ENCODE measurements at places on chromosomes 1 and 21.

DNA sequence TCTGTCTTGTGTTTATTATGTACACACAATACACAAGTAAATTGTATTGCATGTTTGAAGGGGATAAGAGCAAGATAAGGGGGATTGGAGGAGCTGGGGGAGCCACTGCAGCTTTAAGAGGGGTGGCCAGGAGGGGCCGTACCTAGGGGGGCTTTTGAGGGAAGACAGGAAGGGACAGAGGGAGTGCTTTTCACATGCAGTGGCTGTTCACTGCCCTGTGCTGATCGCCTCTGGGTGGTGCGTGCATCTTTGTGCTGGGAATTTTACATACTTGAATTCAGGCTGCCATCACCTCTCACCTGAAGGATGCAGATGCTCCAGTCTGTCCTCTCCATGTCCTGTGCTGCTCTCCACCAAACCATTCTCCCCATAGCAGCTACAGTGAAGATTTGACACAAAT lies 179.5 kb downstream of the PTPRU start:
- DNase-seq, result no peak

DNA sequence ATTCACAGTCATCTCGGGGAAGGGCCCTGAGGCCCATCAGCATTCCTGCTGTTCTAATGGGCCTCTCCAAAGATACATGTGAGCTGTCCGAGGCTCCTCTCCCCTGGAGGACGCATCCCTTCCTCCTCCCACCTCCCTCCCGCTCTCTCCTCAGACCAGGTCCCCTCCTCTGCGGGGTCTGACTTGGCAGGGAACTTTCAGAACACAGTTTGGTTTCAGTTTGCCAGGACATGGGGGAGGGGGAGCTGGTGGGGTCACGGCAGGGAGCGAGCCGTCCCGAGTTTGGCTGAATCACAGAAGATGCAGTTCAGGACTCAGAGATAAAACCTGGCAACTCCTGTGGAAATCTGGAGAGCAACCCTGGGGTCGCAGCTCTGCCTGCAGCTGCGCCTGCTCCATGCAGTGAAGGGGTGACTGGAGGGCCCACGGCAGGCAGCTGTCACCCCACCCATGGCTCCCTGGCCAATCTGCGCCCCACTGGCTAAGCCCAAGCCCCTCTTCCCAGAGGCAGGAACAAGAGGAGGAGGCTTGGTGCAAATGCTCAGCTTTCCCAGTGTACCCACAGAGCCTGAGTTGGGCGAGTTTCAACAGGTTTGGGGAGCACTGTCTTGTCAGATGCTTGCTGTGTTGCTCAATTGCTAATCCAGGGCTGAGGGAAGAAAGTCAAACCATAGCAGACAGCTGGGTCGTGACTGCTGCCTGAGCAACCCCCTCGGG lies 5.7 kb downstream of the WNT4 start:
- no peak for DNase-seq

- DNase-seq, result no peak
Measured at GRCh38 chr1:191350938-191351337, 807.3 kb upstream of the RGS18 start.

GRCh38 chr1:230693777-230694176 lies 20.1 kb downstream of the AGT start:
- no peak for DNase-seq

DNA sequence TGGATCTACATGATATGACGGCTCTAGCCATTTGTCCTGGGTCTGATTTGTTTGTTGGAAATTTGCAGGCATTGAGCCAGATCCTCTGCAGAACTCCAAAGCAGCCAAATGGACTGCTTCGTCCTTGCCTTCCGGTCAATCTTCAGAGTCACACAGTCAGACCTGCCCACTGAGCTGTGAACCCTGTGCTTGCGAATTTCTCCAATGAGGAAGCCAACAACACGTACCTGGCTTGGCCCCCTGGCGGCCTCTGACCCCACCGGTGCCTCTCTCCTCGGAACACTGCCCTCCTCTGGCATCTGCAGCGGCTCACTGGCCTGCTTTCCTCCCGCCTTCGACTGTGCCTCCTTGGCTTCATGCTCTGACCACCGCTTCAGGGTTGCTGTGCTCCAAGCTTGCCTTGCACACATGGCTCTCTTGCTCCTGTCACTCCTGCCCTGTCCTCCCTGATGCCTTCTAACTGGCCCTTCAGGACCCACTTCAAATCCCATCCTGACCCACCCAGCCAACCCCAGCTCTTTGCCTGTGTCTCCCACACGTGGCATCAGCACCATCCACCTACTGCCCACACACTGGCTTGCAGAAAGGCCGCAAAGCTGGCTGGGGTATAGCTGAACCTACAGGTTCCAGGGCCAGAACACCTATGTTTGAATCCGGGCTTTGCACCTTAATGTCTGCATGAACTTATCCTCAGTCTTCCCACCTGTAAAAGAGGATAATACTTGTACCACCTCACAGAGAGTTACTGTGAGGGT lies 128.2 kb downstream of the KCNN3 start:
- no peak for DNase-seq

GRCh38 chr1:64282351-64282750 lies 78.9 kb downstream of the UBE2U start:
- no peak for DNase-seq

- DNase-seq, result peak; percentile 75
Measured at GRCh38 chr1:44217809-44218410, 4.6 kb downstream of the DMAP1 start.

DNA sequence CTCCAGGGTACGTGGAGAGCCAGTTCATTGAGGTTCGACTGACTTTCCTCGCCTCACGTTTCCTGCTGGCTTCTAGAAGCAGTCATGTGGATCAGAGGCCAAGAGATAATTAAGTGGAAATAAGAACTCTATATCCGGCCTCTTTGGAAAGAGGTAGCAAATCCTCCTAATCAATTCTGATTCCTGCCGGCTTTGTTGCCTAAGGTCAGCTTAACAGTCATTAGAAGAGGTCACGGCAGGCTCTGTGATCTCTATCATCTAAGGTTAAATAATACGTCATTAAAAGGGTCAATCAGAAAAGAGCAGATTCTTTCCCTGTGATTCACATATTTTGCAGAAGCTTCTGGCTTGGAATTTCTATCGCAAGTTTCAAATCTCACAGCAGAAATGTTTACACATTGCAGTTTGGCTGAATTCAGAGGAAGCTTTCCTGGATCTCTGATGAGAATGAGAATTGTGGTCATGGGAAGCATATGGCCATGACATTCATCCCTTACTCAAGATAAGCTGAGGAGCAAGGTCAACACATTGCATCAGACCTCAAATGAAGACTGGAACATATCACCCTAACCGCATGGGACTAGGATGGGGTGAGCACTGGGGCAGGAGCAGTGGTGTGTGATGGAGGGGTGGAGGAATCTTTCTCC lies 189.4 kb downstream of the PBX1 start:
- DNase-seq, result no peak

- no peak for DNase-seq
Measured at GRCh38 chr1:41571041-41571440, 86.6 kb upstream of the EDN2 start.

GRCh38 chr1:112672842-112673241 lies 1.6 kb upstream of the MOV10 start:
- no peak for DNase-seq

DNA sequence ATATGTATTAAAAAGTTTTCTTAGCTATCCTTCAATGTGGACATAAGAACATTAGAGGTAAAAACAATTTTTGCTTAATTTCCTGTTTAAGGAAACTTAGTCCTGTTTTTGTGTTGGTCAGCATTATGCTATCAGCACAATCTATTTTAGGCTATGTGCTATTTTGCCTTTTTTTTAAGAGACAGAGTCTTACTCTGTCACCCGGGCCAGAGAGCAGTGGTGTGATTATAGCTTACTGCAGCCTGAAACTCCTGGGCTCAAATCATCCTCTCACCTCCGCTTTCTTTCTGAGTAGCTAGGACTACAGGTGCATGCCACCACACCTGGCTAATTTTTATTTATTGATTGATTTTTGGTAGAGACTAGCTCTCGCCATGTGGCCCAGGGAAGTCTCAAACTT lies 199.1 kb upstream of the TMPRSS15 start:
- DNase-seq, result no peak

DNA sequence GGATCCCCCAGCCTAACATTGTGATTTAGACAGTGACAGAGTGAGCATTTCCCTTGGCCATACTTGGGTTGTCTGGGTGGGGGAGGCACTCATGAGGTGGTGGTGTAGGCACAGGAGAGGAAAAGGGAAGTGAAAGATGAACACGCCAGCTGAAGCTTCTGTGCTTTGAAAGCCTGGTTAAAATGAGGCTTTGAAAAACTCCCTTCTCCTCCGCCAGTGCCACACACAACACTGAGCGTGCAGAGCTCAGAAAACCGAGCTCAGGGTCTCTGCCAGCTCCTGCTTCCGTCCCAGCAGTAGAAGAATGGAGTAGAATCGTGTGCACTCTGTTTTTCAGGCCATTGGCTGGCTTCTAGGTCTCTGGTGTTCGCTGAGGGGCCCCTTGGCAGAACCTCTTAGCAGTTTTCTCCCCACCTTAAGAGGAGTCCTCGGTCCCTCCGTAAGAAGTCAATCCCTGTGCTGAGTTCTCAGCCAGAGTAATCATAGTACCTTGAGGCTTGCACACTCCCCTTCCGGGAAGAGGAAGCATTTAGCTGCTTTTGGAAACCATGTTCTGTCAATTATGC lies 12.9 kb downstream of the PLEKHM2 start:
- peak; percentile 23 for DNase-seq

- DNase-seq, result no peak
Measured at GRCh38 chr1:18817795-18818435, 41.5 kb downstream of the TAS1R2 start.

GRCh38 chr21:45408271-45408791 lies 3.4 kb downstream of the COL18A1 start:
- DNase-seq, result no peak

DNA sequence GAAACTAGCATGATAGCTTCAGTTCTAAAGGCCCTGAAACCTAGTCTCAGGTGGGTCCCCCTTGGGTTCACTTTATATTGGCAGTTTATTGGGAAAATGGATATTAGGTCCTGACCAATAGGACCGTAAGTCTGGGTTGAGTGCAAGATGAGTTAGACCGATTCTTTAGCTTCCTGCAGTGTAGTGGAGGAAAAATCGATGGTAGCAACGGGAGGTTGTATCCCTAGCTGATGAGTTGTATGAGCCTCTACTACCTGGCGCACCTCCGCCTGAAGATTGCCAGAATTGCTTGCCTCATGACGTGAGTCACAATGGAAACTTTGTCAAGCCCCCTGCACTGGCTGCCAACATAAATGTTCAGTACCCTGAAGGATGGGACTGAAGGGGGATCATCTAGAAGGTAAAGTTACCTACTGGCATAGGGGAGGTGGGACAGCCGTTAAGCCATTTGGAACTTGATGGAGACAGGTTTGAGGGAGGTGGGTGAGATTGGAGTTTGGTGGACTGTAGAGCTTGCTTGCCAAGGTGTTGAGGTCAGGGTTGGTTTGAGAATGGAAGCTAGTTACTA lies 3.9 kb downstream of the RCC1 start:
- DNase-seq, result peak; percentile 41

- no peak for DNase-seq
Measured at GRCh38 chr1:169692756-169693460, 18.5 kb downstream of the SELL start.

- DNase-seq, result no peak
Measured at GRCh38 chr1:94084085-94084484, 36.9 kb downstream of the ABCA4 start.

DNA sequence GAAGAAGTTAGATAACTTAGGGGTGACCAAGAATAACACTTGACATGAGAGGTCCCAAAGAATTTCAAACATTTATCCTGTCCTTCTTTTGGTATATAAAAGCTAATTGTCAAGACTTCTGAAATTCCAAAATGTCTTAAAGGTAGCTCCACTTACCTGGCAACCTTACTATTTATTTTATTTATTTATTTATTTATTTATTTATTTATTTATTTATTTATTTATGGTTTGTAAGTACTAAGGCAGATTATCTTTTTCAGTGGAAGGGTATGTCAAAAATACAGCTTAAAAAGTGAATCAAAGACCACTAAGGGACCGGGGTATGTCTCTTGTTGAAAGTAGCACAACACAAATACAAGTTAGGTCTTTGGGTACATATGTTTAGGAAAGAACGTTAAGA lies 620.8 kb upstream of the B3GALT2 start:
- DNase-seq, result no peak

DNA sequence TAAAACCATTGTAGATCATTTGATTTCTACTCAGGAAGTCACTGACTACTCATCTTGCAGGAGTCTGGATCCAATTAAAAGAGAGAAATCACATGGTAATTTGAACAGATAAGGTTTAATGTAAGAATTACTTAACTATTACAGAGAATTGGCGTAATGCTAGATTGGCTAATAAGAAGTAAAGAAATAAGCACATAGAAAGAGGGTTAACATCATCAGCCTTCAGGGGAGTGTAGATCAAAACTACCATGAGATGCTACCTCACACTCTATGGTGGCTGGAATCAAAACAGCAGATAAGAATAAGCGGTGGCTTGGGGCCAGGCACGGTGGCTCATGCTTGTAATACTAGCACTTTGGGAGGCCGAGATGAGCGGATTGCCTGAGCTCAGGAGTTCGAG lies 11.7 kb downstream of the ST3GAL3 start:
- DNase-seq, result no peak

DNA sequence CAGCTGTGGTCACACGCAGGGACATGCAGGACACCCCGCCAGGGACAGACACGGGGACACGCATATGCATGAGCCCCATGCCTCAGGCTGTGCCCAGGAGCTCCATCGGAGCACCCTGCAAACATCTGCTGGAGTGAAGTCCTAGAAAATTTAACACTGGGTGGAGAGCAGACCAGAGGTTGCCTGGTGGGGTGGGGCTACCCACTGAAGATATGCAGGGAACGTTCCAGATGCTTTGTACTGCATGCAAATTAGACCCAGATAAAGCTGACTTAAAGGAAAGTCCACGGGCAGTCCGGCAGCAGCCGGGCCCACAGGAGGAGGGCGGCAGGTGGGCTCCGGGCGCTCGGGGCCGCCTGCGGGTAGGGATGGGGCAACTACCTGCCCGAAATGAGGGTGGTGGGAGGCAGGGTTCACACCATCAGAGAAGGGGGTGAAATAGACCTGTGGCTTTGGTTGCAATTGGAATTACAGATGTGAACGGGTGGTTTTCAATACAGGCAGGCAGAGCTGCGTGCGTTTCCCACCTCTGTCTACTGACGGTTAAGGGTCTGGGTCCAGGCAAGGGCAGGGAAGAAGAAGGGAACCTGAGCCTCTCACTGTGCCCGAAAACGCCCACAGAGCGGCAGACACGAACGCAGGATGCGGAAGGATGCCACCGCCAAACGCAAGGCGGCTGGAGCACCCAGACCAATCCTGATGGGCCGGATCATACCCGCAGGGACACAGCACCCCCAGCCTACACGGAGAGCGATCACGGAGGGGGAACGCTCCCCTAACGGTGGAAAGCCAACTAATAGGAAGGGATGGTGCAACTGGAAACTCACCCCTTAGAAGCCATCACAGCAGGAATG lies 21.0 kb downstream of the CFAP74 start:
- DNase-seq, result no peak

- DNase-seq, result no peak
Measured at GRCh38 chr1:100868364-100868995, 26.2 kb downstream of the EXTL2 start.

GRCh38 chr1:36464605-36465393 lies 615 bp upstream of the MRPS15 start:
- DNase-seq, result no peak
